ENCODE measurements at places on chromosomes 11 and 22.

- DNase-seq = no peak
Observed at GRCh38 chr11:128573638-128574037, 13.7 kb downstream of the ETS1 start.

GRCh38 chr22:19058713-19059451 lies 63.3 kb downstream of the DGCR2 start:
- DNase-seq = no peak

- DNase-seq = no peak
Observed at GRCh38 chr22:20058989-20059770, 20.9 kb upstream of the DGCR8 start.

GRCh38 chr11:45485070-45485707 lies 180.2 kb downstream of the CHST1 start:
- DNase-seq = no peak

DNA sequence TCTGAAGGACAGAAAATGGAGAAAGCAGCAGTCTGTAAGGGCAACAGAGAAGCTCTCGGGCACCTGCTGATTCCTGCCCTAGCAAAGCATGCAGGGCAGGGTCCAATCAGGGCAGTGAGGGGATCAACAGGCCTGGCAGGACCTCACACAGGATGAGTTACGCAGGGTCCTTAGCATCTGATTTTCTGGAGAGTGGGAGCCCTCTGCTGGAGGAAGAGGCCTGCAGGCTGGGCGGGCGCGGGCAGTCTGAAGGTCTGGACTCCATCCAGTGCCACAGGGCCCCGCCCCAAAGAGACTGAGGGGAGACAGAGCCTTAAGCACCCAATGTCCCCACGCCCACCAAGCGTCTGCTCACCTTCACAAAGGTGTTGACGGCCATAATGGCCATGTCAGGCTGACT lies 28.9 kb downstream of the AP1B1 start:
- DNase-seq = no peak

DNA sequence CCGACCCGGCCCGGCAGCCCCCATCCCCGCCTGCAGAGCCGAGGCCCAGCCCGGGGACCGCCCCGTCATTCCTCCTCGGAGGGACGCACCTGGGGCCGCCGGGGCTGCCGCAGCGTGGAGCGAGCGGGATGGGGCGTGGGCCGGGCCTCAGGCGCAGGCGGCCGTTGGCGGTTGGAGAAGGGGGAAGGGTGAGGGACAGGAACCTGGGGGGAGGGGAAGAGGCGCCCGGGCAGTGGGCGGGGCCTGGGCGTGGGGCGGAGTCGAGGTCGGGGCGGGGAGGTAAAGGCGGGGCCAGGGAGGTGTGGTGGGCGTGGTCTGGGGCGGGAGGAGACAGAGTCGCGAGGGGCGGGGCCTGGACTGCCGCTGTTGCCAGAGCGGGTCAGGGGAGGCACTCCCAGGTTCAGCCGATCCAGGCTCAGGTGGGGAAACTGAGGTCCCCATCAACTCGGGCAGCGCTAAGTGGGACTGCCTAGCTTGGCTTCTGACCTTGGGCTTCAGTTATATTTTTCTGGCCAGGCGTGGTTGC lies at the start of gene TESMIN:
Gene TESMIN, minus strand, starts transcription at position 190 of the 526 bp plus-strand sequence. CDS start 860 bp downstream, outside the sequence.
- peak; percentile 35 for DNase-seq

- DNase-seq = no peak
Observed at GRCh38 chr11:113670149-113670830, 35.8 kb downstream of the TMPRSS5 start.

DNA sequence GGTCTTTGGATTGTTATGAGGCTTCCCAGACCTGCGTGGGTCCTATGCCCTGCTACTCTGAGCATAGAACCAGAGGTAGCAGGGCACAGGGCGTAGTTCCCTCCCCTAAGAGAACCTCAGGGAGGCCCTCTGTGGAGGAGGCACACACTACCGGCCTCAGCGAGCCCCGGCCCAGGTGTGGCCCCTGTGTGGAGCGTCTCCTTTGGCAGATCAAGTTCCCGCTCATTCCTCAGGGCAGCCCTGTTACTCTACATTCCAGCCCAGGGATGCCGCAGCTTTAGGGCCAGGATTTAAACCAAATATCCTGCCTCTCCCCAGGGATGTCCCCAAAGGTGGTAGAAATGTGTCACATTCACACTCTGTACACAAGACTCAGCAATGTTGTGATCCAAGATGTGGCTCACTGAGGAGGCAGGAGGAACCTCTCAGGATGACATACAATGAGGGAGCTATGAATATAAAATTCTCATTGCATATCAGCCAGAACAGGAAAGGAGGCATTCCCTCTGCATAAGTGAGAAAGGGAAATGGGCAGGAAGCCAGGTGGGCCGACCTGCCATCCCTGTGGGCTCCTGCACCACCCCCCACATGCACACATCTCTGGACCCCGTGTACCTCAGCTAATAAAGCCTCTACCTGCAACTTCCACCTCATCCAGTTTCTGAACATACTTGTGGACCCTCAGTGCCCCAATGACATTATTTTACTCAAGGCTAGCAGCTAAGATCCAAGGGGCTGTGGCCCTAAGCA lies 131.9 kb upstream of the TEAD1 start:
- DNase-seq = no peak

- no peak for DNase-seq
Observed at GRCh38 chr11:73188301-73188700, 29.8 kb upstream of the P2RY2 start.

DNA sequence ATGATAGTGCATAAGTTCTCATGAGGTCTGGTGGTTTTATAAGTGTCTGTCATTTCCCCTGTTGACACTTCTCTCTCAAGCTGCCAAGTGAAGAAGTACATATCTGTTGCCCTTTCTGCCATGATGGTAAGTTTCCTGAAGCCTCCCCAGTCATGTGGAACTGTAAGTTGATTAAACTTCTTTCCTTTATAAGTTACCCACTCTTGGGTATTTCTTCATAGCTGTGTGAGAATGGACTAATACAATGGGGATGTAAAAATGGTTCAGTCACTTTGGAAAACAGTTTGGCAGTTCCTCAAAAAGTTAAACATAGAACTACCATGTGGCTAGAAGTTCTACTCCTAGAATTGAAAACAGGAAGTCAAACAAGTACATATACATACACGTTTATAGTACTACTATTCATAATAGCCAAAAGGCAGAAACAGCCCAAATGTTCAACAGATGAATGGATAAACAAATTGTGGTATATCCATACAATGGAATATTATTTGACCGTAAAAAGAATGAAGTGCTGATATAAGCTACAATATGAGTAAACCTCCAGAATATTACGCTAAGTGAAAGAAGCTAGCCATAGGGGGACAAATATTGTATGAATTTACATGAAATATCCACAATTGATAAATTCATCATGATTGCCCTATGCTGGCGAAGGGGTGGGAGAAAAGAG lies 16.0 kb upstream of the DKK3 start:
- DNase-seq = no peak

DNA sequence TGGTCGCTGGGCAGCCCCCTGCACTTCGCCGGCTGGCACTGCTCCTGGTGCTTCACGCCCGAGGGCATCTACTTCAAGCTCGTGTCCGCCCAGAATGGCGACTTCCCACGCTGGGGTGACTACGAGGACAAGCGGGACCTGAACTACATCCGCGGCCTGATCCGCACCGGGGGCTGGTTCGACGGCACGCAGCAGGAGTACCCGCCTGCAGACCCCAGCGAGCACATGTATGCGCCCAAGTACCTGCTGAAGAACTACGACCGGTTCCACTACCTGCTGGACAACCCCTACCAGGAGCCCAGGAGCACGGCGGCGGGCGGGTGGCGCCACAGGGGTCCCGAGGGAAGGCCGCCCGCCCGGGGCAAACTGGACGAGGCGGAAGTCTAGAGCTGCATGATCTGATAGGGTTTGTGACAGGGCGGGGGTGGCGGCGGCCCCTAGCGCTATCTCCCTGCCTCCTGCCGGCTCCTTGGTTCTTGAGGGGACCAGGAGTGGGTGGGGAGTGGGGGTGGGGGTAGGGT lies 13.5 kb upstream of the MIEF1 start:
- DNase-seq = no peak

DNA sequence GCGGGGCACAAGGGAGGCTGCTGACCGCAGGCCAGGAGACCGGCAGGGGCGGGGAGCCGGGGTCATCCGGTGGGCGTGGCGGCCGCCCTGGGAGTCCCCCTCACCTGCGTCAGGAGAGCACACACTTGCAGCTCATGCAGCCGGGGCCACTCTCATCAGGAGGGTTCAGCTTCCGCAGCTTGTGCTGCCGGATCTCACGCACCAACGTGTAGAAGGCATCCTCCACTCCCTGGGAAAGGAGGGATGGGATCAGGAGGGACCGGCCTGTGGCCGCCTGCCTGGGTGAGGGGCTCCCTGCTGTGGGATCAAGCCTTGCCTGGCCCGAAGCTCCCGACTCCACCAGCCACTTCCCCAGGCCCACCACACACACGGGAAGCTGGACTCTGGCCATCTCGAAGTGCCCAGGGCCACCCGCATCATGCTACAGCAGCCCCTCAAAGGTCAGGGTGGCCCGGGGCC lies 2.8 kb downstream of the HRAS start:
- no peak for DNase-seq

Data from thoracic aorta (tissue), 2 donors.